Inflammatory macrophage treated with lipopolysaccharide for 4 hours (primary cell): ENCODE measurements at places on chromosomes 2 and 18.
A peak's percentile ranks its signal among the peaks of the same experiment; 100 is the strongest.

GRCh38 chr2:129070663-129071062, 752.0 kb upstream of the HS6ST1 start:
- DNase-seq: no peak

DNA sequence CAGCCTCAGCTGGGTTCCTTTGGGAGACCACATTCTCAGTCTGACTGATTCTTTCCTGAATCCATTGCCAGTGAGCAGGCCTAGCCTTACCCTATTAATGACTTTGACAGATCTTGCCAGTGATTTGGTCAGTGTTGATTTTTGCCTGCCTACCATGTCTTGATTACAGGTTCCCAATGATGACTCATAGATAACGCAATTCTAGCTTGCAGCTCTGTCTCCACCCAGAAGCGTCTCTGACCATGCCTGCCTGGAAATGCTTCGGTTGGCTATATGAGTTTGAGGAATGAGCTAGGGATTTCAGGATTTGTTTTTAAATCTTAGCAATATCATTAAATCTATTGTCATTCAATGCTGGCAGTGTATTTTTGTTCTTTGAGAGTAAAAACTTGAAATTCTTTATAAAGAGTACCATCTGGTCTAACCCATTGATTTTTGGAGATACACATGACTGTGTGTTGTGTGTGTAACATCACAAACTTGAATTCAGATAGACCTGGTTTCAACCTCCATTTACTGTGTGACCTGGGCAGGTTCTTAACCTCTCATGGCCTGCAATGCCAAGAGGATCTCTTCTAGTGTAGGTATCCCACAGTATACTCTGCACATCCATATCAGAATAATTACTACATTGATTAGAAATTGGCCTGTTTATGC, 57.0 kb downstream of the CCDC150 start:
- DNase-seq: peak; percentile 44

GRCh38 chr2:18372641-18373040, 187.8 kb downstream of the RDH14 start:
- no peak for DNase-seq

DNA sequence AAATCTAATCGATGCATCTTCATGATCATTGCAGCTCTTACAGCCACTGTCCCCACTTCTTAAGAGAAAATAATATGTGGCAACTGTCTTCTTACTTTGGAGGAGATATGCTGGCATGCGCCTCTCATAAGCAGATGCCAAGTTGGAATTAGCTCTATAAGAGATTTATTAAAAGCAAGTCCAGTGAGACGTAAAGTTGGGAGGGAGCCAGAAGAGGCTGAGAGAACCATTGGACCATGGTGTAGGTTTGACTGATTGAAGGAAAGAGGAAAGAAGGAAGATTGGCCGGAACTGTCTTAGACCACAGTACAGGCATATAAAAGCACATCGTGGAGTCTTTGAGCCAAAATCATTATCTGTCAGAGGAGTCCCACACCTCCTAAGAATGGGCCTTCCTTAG, 265.7 kb upstream of the ZC3H15 start:
- DNase-seq: no peak

GRCh38 chr2:70471129-70471528, 82.5 kb downstream of the TGFA start:
- DNase-seq: peak; percentile 30

- DNase-seq: no peak
Measured at GRCh38 chr2:154740361-154740760, 41.9 kb downstream of the KCNJ3 start.
